ENCODE measurements at places on chromosomes 11 and 22.

- DNase-seq, result no peak
These were observed 800 bp downstream of the KCTD21 start for GRCh38 chr11:78187366-78188285.

GRCh38 chr22:43199541-43199940 is 12.6 kb upstream of the TTLL12 start:
- DNase-seq, result no peak

DNA sequence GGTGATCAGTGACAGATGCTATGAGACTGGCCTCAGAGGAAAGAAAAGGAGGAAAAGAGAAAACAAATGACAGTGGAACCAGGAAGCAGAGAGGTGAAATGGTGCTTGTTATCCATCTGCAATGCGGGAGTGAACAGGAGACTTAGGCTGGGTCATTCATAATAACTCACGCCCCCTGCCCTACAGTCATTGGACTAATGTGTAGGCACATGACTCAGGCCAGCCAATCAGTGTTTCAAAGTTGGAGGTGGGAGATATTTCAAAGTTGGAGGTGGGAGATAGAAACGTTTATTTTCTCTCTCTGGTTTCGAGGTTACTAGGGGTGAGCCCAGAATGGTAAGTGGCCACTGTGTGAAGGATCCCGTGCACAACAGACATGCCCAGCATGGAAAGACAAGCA is 30.3 kb downstream of the SLC22A6 start:
- DNase-seq, result no peak

DNA sequence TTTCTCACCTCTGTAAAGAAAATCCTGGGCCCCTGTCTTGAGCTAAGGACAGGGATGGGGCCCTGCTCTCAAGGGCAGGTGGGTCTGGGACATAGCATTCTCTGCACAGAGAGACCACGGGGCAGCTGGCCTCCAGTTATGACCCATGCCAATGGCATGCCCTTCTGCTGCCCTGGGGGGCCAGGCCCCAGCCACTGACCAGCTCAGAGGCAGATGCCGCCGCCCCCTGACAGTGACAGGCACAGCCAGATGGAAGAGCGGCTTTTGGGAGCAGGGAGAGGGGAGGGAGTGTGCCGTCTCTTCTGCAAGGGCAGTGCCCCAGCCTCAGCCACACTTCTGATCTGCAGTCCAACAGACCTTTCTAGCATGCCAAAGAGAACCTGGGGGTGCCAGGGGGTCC is 114.8 kb upstream of the NAV2 start:
- no peak for DNase-seq

DNA sequence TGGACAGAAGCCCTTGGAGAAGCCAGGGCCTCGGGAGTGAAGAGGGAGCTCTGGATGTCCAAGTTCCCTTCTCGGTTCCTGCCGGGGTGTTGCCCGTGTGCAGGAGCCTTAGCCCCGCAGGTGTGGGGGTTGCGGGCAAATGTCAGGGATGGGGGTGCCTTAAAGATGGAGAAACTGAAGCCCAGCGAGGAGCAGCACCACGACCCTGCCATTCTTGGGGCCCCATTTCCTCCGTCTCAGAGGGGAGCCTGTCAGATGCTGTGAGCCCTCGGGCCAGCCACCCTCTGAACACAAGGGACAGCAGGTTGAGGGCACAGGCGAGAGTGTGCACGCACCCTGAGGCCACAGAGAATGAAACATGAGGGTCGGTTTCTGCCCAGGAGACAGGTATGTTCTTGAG is 6.3 kb downstream of the OSBPL5 start:
- DNase-seq, result no peak

- DNase-seq, result no peak
These were observed 612 bp downstream of the GTSE1 start for GRCh38 chr22:46297151-46297812.

- DNase-seq, result no peak
These were observed 95.7 kb downstream of the TEAD1 start for GRCh38 chr11:12769834-12770345.

- DNase-seq, result no peak
These were observed 825 bp downstream of the FBXO3 start for GRCh38 chr11:33773404-33773986.

- no peak for DNase-seq
These were observed 25.2 kb downstream of the LIF start for GRCh38 chr22:30221121-30221992.

DNA sequence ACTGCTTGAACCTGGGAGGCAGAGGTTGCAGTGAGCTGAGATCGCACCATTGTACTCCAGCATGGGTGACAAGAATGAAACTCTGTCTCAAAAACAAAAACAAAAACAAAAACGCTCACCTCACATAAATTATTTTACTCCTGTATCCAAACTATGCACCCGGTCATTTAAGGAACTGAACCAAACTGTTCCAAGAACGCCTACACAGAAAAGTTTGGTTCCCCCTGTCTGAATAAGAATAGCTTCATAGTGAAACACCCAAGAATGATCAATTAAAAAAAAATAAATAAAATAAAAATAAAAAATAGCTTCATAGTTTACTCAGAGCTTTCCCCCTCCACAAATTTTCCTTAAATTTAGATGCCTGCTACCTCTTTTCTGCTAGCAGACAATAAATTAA is 13.7 kb downstream of the NUP98 start:
- no peak for DNase-seq

GRCh38 chr11:37657645-37658044 is 1059.6 kb upstream of the RAG2 start:
- DNase-seq, result no peak

- DNase-seq, result no peak
These were observed 15.1 kb downstream of the PATE2 start for GRCh38 chr11:125763483-125763882.

DNA sequence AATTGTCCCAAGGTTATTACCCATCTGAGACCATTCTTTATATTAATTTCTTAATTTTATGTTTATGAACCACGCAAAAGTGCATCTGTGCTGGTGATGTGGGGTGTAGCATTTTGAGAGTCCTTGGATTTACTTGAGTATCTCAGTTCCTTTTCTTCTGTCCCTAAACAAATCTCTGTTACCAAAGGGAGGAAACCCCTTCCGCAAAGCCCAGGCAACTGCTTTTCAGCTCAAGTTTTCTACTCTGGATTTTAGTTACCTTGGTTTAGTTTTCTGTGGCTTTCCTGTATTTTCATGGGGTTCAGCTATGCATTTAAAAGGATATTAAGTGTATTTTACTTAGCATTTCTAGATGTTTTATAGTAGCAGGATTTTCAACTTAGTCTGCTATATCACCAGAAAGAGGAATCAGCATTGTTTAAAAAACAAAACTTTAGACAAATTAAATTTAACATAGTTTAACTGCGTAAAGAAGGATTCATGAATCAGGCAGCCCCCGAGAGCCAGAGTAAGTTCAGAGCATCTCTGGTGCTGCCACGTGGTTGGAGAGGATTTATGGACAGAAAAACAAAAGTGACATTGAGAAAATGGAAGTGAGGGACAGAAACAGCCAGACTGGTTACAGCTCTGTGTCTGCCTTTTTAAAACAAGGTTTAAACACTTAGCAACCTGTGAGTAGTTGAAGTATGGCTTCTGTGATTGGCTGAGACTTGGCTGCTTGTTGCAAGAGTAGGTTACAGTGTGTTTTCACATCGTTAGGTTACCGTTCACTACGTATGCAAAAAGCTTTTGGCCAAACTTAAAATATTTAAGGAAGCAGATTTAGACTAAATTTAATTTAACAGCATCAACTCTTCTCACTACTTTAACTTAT is 9.6 kb downstream of the ADM start:
- no peak for DNase-seq

DNA sequence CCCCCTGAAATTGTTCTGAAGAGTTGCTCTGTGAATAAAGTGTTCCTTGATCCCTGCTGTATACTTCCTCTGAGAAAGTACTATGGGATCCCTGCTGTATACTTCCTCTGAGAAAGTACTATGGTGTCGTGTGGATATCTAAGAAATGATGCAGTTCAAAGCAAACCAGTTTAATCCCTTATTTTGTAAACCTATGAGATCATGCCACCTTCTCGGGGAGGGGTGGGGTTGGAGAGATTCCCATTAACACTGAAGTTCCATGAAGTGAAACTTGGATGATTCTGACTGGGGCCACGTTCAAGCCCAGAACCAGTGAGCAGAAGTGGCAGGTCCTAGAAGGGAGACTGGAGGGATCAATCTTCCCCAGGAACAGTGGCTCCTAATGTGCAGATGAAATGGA is 13.0 kb upstream of the TP53AIP1 start:
- no peak for DNase-seq

- DNase-seq, result no peak
These were observed 35.4 kb downstream of the MUC2 start for GRCh38 chr11:1109918-1110705.

- DNase-seq, result no peak
These were observed 13.8 kb downstream of the JAML start for GRCh38 chr11:118211006-118211405.

DNA sequence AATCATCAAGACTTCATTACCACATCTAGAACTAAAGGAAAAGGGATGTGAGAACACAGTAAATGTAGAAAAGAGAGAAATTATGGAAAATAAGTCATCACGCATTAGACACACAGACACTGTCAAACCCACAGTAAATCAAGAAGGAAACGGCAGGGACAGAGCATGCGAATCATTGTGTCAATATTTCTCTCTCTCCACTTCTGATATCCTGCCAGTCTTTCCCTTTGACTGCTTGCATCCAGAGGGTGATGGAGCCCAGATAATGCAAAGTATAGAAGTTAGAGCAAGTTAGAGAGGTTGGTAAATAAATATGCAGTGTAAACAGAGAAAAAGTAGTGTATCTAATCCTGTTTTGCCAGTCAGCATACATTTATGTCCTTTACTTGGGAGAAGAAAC is 706.8 kb upstream of the ANO3 start:
- no peak for DNase-seq

DNA sequence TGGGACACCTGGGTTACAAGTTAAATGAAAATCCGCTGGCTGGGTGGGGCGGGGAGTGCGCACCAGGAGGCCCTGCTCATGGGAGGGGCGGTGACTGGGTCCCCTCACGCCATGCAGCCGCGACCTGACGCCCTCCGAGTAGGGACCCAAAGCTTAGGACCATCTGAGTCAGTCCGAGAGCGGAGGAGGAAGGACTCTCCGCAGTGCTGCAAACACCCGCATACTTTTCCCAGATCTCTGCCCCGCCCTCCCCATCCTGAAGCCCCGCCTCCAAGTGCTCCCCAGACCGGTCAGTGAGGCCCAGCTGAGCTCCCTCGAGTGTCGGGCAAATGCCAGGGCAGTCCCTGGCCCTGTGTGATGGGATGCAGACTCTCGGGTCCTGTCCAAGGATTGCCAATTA is 6.6 kb upstream of the FLI1 start:
- no peak for DNase-seq

GRCh38 chr11:33162831-33163230 is 1.6 kb upstream of the CSTF3 start:
- no peak for DNase-seq

- peak; percentile 85 for DNase-seq
These were observed 10.4 kb upstream of the CDC42BPG start for GRCh38 chr11:64854534-64855502.

- DNase-seq, result no peak
These were observed 28.3 kb upstream of the TP53I11 start for GRCh38 chr11:44978961-44979331.

DNA sequence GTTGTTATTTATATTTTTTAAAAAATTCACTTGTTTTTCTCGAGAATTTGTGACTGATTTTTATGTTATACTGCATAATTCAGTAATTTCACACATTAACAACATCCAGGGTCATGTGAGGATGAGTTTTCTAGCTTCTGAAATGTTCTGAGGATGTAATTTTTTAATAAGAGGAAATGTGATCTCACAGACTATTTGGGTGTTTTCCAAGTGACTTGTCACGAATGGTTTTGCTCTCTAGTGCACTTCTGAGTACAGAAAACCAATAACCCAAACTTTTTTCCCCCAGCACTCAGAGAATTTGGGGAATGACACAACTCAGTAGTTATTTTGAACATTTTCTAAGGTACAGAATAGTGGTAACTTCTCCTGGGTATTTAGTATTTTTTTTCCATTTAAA is 821.1 kb upstream of the ARHGAP42 start:
- DNase-seq, result no peak

DNA sequence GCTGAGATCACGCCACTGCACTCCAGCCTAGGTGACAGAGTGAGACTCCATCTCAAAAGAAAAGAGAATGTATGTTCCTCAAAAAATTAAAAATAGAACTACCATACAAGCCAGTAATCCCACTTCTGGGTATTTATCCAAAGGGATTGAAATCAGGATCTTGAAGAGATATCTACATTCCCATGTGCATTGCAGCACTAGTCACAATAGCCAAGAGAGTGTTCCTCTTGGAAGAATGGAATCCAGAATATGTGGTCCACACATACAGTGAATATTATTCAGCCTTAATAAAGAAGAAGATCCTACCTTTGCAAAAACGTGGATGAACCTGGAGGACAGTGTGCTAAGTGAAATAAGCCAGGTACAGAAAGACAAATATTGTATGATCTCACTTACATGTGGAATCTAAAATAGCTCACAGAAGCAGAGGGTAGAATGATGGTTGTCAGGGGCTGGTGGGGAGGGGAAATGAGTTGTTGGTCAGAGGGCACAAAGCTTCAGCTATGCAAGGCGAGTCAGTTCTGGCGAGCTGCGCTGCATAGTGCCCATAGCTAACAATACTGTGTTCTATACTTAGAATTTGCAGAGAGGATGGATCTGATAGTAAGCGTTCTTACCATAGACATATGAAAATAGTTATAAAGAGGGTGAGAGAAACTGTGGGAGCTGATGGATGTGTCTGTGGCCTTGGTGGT is 32.1 kb downstream of the GRIK4 start:
- DNase-seq, result no peak

DNA sequence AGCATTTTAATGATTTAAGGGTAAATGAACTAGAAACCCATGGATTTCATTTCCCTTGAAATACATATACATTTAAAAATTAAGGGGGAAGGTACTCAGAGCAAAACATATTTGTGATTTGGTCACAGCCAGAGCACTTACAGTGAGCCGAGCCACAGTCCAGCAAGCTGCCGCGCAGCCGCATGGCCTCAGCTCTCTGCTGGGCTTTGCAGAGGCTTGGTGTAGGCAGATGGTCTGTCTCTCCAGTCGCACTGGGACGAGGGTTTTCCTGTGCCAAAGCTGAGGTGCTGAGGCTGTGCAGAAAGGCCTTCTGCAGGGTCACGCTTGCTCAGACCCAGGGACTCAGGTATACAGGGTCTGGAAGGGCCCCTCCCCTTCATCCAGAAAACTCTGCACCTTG is 367.3 kb downstream of the OPCML start:
- no peak for DNase-seq

DNA sequence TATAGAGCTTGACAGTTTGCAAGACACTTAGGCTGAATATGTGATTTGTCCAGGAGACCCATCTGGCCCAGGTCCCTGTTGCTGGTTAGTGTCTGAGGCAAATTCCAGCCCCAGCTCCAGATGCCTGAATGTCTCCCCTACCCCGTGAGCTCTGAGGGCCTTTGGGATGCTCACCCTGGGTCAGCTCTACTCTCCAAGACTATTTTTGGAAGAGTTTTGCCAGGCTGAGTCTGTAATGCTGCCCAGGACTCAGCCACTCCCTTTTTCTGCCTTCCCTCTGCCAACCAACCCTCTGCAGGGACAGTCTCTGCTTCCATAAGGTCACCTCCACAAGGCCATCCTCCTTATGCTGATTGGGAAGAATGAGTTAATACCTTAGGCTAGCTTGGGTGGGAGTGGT is 66.3 kb downstream of the CABIN1 start:
- no peak for DNase-seq

GRCh38 chr11:97964332-97965004 is 1056.3 kb upstream of the CNTN5 start:
- DNase-seq, result no peak

GRCh38 chr11:35427071-35427470 is 7.7 kb upstream of the SLC1A2 start:
- no peak for DNase-seq

Data from omental fat pad (tissue), 4 donors.